RPMI7951 (cell line): ENCODE measurements at places on chromosomes 2 and 18. TPM values are rescaled to one million over a fixed set of nuclear protein-coding genes. Genes with fewer than 3 reads are reported as not detected.

The CD8A gene
- not detected in 2 replicates for total RNA-seq

The HOXD9 gene
- total RNA-seq, result 1.4 TPM in 2 replicates

The FAM117B gene
- total RNA-seq, result 1.2 and 1.9 TPM in 2 replicates

The CREG2 gene
- total RNA-seq, result 0.36 and 0.59 TPM in 2 replicates

The DOK6 gene
- total RNA-seq, result not detected in 2 replicates

The CNTNAP5 gene
- not detected in 2 replicates for total RNA-seq

The IL1RN gene
- total RNA-seq, result 0.48 TPM in 1 of 2 replicates, not detected in the other

The TMEM178A gene
- total RNA-seq, result 0.10 TPM in 1 of 2 replicates, not detected in the other

The CHRNA1 gene
- 7.5 and 10.6 TPM in 2 replicates for total RNA-seq

The GCKR gene
- not detected in 2 replicates for total RNA-seq

The KIF5C gene
- 0.12 and 0.29 TPM in 2 replicates for total RNA-seq

The PRKCE gene
- total RNA-seq, result 28.2 and 30.2 TPM in 2 replicates

The CCDC141 gene
- 0.88 and 1.8 TPM in 2 replicates for total RNA-seq

The ERBB4 gene
- total RNA-seq, result not detected in 2 replicates

The WNT10A gene
- total RNA-seq, result 0.72 and 1.4 TPM in 2 replicates

The PSTPIP2 gene
- 0.36 and 0.68 TPM in 2 replicates for total RNA-seq

The RAD51AP2 gene
- total RNA-seq, result not detected in 2 replicates

The TMEM37 gene
- total RNA-seq, result not detected in 2 replicates

The STARD6 gene
- total RNA-seq, result 0.84 and 0.88 TPM in 2 replicates

The MAL gene
- total RNA-seq, result not detected in 2 replicates

The WDPCP gene
- total RNA-seq, result 6.1 and 11.8 TPM in 2 replicates

The CROCC2 gene
- 0.12 TPM in 1 of 2 replicates, not detected in the other for total RNA-seq

The MYO3B gene
- 0.12 TPM in 1 of 2 replicates, not detected in the other for total RNA-seq

The LAMA3 gene
- total RNA-seq, result 0.49 and 2.9 TPM in 2 replicates

The TRIM43 gene
- total RNA-seq, result not detected in 2 replicates

The SERPINB10 gene
- 0.10 and 0.60 TPM in 2 replicates for total RNA-seq

The LIMS3 gene
- total RNA-seq, result 3.0 and 3.1 TPM in 2 replicates

The SPATA3 gene
- total RNA-seq, result not detected in 2 replicates
